NCI-H2081 (cell line): ENCODE measurements at places on chromosomes 5 and 9.
A peak's percentile ranks its signal among the peaks of the same experiment; 100 is the strongest.

- no peak for DNase-seq
These were observed 125.3 kb upstream of the SLC44A1 start for GRCh38 chr9:105119156-105119555.

DNA sequence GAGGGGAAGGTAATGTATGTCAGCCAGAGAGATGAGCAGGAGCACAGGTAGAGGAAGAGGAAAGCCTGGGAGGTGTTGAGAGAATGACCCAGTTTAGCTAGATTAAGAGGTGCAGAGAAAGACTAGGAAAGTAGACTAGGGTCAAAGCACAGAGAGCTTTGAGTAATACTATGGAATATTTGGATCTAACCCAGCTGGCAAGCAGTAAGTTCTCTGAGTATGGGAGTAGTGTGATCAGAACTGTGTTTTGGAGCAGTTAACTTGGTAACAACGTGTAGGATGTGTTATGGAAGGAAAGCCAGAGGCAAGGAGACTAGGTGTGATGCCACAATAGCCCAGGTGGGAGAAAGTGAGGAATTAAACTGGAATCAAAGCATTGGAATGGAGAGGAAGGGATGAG is 84.9 kb upstream of the PTGER4 start:
- DNase-seq: no peak

- DNase-seq: no peak
These were observed 216.9 kb upstream of the ZNF608 start for GRCh38 chr5:124963236-124963919.

DNA sequence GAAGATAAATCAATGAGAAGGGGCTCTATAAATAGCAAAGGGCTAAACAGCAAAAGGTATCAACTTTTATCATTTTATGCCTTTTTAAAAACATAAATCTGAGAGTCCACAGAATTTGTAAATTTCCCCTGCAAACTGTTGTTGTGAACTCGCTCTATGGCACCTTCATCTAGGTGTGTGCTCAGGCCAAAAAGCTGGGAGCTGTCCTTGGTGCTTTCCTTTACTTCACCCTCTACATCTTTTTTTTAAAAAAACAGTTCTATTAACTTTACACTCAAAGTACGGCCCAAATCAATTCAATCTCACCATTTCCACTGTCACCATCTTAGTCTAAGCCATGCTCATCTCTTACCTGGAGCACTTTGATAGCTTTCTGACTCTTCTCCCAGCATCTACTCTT is 108.2 kb upstream of the GPR151 start:
- no peak for DNase-seq

- peak; percentile 82 for DNase-seq
These were observed 2.9 kb downstream of the OR2S2 start for GRCh38 chr9:35954942-35955546.
